ENCODE measurements at places on chromosomes 7 and 10. TPM values are rescaled to one million over a fixed set of nuclear protein-coding genes. Genes with fewer than 3 reads are reported as not detected.

GRCh38 chr10:1597370-1598146, 139.8 kb downstream of the ADARB2 start:
- DNase-seq: no peak

DNA sequence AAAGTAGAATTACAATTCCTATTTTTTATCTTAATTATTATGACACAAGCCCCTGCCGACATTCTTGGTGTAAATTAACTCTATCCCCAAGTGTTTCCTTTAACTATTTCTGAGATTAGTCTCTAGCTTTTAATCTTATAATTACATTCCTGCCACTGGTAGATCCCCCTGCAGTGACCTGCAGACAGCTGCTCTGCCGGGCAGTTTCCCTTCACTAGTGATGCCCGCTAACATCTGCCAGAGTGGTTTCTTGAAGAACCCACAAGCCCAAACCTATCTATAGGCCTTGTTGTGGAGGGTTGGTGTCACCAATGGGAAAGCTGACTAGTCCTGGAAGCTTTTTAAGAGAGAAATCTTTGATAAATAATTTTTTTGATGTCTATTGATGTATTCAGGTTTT, 50.0 kb downstream of the ADAM22 start:
- DNase-seq: no peak

DNA sequence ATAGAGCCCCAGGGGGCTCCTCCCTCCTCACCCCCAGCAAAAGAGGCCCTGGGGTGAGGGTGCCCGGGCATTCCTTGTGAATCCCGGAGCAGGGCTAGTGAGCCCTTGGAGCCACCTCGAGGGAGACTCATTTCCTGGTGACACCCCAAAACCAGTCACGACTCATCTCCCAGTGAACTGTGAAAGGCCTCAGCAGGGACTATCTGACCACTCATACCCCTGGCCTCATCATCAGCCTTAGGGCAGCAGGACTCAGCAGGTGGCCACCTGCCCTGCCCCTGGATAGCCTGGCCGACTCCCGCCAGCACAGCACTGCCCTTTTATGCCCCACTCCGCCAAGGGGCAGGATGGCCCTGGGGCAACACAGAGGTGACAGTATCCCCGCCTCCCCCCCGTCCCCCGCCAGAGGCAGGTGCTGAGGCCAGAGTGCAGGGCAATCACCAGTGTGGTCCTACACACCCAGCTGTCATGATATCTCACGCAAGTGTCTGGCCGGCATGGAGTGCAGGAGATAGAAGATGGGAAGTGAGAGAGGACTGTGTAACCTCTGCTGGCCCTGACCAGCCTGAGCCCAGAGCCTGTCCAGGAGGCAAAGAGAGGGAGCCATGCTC, 3.2 kb downstream of the SNCG start:
- no peak for DNase-seq

- DNase-seq: no peak
Measured at GRCh38 chr10:59970396-59971368, 64.3 kb upstream of the CCDC6 start.

Gene SUFU
- total RNA-seq: 6.7 TPM

DNA sequence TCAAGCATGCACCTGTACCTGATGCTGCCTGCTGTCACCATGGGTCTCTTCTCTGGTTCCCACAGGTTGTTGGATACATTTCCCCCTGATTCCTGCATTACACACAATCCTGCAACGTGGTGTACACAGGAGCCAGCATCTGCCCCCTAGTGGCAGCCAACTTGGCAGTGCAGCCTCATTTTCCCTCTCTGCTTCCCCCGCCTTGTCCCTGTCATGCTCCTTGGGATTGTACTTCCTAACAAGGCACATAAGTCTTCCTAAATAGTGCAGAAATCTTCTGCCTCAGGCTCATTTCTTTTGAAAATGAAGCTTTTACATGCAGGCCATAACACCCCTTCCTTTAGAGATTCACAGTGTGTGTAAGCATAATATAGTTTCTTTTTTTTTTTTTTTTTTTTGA, 387.5 kb downstream of the CCSER2 start:
- DNase-seq: peak; percentile 14

Gene MGMT
- 36.4 TPM for total RNA-seq

DNA sequence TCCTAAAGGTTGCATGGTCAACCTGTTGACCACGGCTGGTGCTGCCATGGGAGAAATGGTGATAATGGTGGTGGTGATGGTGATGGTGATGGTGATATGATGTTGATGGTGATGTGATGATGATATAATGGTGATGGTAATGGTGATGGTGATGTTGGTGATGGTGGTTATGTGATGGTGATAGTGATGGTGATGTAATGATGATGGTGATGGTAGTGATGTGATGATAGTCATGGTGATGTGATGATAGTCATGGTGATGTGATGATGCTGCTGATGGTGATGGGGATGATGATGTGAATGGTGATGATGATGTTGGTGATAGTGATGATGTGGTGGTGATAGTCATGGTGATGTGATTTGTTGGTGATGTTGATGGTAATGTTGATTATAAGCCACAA, 23.9 kb downstream of the POU6F2 start:
- no peak for DNase-seq

DNA sequence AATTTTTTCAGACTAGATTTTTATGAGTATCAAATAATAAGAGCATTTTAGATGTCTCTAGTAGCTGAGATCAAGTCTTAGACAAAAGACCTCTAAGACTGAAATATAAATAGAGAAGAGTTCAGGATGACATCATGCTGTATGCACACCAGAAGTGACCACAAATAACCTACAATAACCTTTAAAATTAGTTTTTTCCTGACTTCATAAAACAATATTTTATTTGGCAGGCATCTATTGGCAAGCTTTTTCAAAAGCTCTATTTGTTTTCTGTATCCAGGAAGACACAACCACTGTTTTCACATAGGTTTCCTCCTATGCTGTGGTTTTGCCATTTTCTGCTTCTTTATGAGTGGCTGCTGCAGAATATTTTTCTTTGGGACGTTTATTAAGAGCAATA, 359.1 kb downstream of the CRPPA start:
- DNase-seq: peak; percentile 59

DNA sequence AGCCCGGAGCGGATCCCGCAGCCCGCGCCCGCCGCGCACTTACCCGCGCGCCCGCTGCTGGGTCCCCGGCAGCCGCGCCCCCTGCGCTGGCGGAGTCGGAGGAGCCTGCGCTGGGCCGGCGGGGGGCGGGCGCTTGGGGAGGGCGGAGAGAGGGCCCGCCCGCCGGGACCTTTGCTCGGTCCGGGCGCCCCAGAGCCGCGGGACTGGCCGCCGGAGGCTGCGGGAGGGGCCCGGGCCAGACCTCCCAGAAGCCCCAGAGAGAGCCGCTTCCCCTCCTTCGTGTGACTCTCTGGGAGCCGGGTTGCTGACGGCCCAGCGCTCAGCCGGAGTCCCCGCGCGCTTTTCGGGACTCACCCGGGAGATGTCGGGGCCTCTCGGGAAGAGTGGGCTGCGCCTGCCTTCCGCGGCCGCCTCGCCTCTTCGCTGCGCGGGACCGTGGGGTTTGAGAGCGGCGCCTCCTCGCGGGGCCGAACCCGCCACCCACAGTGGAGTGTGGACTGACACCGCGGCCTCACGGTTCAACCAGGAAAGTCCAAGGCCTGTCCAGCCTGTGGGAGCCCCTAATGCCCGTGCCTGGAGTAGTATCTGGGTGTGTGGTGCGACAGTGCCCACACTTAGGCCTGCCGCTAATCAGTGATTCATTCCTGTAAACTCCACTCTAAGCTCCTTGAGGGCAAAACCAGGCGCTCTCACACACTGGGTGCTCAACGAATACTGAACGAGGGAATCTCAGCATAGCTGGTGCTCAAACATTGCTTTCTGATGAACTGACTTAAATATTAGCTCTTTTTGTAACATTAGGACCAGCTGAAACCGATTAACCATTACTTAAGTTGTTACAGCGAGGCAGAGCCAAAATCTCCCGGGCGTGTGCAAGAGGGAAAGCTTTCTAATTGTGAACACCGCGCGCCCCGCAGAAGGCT, at the start of gene GSDME:
Gene GSDME, minus strand, starts transcription at position 112 of the 923 bp plus-strand sequence. CDS start 7,690 bp downstream, outside the sequence.
- DNase-seq: peak; percentile 33

DNA sequence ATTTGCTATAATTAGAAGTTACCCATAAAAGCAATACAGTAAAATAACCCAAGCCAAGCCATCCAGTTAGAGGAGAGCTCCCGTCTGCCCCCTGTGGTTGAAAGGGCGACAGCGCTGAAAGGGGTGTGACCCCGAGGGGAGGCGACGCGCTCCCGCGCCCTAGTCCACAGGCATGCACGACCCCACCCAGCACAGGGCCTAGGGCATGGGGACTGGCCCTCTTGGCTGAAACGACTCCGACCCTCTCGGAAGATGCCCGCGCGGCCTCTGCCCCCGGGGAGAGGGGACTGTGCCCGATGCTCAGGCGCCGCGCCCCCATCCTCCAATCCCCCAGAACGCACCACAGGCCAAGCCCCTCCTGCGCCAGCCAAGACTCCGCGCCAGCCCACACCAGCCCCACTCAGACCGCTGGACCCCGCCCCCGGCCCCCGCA, 64.0 kb downstream of the CSGALNACT2 start:
- DNase-seq: peak; percentile 65
